ENCODE measurements at places on chromosomes 11 and 22.

GRCh38 chr22:29259253-29259899 is 8.4 kb downstream of the RHBDD3 start:
- DNase-seq: no peak

DNA sequence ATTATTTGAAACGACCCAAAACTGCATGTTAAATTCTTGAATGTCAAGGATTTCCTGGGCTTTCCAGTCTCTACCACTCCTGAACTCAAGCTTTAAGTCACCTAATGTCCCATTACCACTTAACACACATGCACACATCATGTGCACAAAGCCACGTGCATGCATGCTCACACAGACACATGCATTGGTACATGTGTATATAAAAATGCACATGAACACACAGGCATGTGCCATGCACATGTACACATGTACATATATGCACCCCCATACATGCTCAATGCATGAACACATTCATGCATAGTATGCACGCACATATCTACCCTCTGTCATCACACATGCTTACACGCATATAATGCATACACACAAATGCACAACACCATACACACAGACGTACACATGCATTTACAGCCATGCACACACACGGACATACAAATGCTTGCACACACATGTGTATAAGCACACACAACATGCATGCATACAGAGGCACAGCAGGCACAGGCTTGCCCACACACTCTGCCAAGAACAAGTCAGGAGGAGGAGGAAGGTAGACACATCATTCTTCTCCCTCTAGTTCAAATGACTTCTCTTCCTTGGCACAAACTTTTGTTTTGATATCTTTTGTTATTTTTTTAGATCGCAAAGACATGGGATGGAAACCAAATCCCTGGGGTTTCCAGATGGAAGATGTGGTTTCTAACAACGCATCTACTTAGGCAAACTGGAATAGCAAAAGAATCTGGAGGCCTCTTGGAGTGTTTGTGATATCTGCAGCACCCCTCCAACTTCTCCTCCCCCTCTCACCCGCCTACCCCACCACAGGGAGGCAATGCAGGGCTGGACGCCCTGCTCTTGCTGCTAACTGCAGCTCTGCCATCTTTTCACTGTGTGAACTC is 24.6 kb downstream of the RASD2 start:
- no peak for DNase-seq

- DNase-seq: no peak
Measured at GRCh38 chr11:65505466-65506289, 6.8 kb downstream of the MALAT1 start.

GRCh38 chr11:62512961-62513360 is 33.6 kb downstream of the AHNAK start:
- no peak for DNase-seq

- no peak for DNase-seq
Measured at GRCh38 chr11:13463779-13464290, 813 bp upstream of the BTBD10 start.

DNA sequence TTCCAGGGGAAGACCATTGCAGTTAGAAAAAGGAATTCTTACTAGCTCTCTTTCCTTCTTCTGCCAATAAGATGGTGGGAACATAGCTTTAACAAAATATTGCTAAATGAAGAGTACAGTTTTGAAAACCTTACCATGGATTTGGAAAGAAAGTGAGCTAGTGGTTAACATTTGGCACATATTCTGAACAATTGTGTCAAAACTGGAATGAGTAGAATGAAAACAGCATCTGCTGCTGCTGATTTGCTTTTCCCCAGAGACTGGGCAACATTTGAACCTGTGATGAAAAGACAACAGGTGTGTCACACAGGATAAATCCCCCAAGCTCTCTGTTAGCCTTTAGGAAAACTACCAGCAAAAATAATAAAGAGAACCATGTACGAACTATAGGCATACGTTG is 761.4 kb downstream of the KCNA4 start:
- DNase-seq: no peak

GRCh38 chr22:46119729-46120419 is 30.5 kb upstream of the PPARA start:
- no peak for DNase-seq

GRCh38 chr11:117985953-117986887 is at the start of gene IL10RA:
IL10RA (plus strand) TSS chr11:117986394; CDS start chr11:117986468, 74 bp downstream.
- peak; percentile 95 for DNase-seq

- no peak for DNase-seq
Measured at GRCh38 chr11:126522606-126523005, 167.1 kb downstream of the ST3GAL4 start.

DNA sequence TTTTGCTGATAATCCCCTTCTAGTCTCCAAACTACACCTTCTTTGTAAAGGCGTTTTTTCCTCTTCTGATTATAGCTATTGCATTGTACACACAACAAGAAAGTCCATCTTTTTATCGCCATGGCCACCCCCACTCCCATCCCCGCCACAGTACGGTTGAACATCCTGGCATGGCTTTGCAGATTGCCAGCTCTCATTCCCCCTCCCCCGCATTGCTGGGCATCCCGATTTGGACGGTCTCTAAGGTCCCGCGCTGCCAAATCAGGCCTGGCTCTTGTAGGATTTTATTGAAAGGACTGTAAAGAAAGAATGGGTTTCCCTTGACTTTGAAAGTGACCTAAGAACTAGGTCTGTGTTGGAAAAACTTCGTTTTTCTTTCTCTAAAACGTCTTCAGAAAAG is 916 bp upstream of the SLC6A5 start:
- no peak for DNase-seq

DNA sequence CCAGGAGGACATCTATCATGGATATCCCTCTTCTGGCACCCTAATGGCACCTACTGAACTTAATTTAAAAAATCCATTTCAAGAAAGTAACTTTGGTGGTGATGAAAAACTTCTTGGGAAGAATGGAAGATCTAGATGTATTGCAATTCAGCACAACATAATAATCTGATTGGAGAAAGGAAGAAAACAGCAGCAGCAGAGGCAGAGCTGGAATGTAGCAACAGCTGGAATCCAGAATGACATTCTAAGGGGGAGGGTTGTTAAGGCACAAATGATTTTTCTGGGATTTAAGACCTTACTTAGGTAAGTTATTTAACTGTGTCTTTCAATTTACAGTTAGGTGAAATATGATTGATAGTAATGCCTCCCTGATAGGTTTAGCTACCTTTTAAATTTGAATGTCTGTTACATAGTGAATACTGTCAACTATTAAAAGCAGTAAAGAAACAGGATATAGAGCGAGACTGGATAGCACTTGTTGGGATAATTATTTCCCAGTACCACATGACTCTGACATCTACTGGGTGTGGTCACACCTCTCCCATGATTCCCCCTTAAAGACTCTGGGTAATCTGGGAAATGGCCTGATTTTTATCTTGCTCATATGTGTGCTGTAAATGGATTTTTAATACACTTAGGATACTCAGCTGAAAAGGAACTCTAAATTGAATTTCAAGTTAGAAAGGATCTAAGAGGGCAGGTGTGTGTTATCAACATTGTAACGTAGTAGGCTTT is 11.7 kb downstream of the CAPRIN1 start:
- no peak for DNase-seq

- no peak for DNase-seq
Measured at GRCh38 chr11:18361154-18361553, 33.2 kb upstream of the LDHA start.

DNA sequence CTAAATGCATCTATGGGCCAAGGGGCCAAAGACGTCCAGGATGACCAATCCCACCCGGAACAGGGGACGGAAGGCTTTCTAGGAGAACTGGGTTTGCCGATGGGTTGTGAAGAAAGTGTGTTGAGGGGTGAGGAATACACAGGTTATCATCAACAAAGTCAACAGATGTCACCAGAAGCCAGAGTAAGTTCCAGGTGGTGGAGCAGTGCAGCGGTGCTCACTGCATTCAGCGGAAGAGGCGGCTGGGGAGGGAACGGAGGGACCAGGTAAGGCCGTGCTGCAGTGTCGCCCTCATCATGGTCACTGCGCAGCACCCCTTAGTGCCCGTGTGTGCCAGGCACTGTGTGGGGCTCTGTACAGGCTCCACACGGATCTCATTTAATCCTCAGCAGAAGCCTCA is 176.0 kb downstream of the EFCAB6 start:
- no peak for DNase-seq

GRCh38 chr22:27416511-27417420 is 384.8 kb downstream of the MN1 start:
- no peak for DNase-seq

GRCh38 chr11:65279741-65280440 is 18.1 kb downstream of the POLA2 start:
- peak; percentile 49 for DNase-seq

DNA sequence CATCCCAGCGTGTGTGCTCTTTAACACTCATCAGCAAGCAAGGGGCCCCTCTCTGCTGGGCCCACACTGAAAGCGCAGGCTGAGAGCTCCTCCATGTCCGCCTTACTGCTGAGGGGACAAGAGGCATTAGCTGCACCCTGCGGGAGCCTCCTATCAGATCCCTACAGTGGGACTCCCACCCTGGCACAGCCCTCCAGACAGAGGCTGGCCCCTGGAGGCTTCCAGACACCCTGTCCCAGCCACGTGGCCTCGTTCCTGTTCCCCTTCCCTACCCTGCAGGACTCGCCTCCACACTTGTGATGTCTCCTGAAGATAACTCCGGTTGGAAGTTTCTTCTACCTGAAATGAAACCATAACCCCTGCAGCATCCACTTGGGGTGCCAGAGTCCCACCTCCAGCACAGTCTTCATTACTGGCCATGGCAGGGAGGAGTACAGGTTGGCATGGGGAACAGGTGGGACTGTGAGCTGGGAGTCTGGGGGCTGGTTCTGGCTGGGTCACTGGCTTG is 5.0 kb upstream of the SH3BP1 start:
- DNase-seq: no peak

DNA sequence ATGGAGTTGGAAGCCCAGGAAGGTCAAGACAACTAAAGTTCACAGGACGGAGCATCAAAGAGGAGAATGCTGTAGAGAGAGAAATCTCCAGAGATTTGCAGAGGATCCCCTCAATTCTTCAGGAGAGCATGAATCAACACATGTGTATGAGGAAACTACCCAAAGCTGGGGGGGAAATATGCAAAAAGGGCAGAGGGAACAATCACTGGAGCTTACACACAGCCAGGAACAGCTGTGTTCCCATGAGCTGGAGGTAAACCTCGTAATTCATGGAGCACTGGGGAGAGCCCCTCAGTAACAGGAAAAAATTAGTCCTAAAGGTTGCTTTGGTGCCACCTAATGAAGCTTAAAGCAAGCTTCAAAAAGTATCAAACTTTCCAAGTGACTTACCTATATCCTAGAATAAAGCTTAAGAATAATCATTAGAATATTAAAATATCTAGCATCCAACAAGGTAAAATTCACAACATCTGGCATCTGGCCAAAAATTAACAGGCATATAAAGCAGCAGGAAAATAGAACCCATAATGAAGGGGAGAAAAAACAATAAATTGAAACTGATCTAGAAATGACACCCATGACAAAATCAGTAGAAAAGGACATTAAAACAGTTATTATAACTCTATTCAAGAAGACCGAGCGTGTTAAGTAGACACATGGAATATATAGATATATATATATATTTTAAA is 134.2 kb downstream of the STK33 start:
- DNase-seq: no peak

- no peak for DNase-seq
Measured at GRCh38 chr22:26707090-26707489, 49.7 kb downstream of the MIAT start.

- no peak for DNase-seq
Measured at GRCh38 chr11:100152766-100153165, 534.3 kb upstream of the ARHGAP42 start.

GRCh38 chr22:20779818-20780158 is 5.9 kb downstream of the SERPIND1 start:
- DNase-seq: no peak

- DNase-seq: no peak
Measured at GRCh38 chr11:32723332-32723731, 71.1 kb downstream of the CCDC73 start.

- DNase-seq: peak; percentile 96
Measured at GRCh38 chr11:72069787-72070251, 10.5 kb downstream of the NUMA1 start.

DNA sequence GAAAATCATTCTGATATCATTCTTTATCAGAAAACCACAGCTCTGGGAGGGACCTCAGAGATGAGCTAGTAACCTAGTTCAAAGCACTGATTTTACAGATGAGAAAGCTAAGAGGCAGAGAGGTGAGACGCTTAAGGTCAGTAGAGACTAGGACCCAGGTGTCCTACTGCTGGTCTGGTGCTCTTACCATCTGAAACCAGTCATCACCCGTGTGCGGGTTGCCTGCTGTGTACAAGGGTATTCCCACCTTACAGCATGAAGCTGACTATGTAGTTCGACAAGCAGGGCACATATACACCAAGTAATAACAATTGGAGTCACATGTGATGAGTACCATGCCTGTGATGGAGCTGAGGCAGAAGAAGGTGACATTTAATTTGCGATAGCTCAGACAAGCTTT is 133.7 kb downstream of the ADAMTS15 start:
- DNase-seq: no peak

DNA sequence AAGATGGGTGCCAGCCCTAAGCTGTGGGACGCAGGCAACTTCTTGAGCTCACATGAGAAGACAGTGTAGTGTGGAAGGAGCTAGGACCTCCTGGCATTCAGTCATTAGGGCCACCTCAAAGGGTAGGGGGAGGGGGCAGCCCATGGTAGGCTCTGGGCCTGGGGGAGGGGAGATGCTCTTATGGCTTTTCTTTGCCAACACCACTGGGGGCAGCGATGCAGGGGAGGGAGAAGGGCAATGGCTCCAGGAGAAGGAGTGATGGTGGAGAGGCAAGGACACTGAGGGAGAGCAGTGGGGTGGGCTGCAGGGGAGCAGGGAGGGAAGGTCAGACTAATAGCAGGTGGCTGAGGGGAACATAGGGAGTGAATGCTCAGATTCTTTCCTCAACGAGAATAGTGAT is 63.3 kb upstream of the SUSD2 start:
- no peak for DNase-seq

- DNase-seq: peak; percentile 75
Measured at GRCh38 chr11:77187776-77188632, 60.0 kb downstream of the MYO7A start.

DNA sequence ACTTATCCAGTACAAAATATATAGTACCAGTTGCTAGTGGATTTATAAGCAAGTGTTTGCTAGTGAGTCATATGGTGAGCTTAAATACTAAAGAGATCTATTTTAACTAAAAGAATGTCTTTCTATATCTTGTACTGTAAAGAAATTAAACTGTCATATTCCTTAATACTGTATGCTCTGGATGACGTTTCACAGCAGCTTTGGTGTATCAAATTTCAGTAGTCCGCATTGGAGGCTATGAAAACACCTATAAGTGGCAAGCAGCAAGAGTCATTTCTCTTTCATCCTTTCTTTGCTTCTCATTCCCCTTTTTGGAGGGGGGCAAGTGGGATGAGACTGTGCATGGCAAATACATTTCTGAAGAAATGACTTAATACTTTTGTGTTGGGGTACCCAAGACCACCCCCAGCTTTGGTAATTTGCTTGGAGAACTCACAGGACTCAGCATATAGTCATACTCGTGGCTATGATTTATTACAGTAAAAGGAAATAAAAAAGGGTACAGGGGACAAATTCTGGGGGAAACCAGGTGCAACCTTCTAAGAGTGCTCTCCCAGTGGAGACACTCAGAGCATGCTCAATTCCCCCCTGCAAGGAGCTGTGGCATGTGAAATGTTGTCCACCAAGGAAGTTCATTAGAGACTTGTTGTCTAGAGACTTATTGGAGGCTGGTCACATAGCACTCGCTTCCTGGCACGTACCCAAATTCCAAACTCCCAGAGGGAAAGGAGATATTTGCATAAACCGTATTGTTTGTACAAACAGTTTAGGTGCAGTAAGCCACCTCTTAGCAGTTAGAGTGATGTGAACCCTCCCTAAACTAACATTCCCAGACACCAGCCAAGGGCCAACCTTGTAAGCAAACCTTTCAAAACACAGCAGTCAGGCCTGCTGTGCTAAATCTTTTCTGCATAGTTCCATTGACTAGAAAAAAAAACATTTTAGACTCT is 210.8 kb downstream of the PGR start:
- DNase-seq: no peak

All from CD14-positive monocyte (primary cell).